ENCODE measurements at places on chromosomes 7 and 10. TPM values are rescaled to one million over a fixed set of nuclear protein-coding genes. Genes with fewer than 3 reads are reported as not detected.

The NSUN6 gene
- polyA plus RNA-seq, result 5.5 TPM

The MOGAT3 gene
- polyA plus RNA-seq, result not detected

The HOXA13 gene
- not detected for polyA plus RNA-seq

The HEPACAM2 gene
- not detected for polyA plus RNA-seq

The ITPRID1 gene
- polyA plus RNA-seq, result not detected

Measured in mammary epithelial cell (primary cell).